ENCODE measurements at places on chromosomes 5 and 9. TPM values are rescaled to one million over a fixed set of nuclear protein-coding genes. Genes with fewer than 3 reads are reported as not detected.

TTC16 gene
- total RNA-seq: not detected

CYLC2 gene
- not detected for total RNA-seq

CCDC127 gene
- 4.9 TPM for total RNA-seq

TTC23L gene
- 0.22 TPM for total RNA-seq

FOXD1 gene
- total RNA-seq: 0.09 TPM

C9orf153 gene
- total RNA-seq: 0.34 TPM

MPDZ gene
- total RNA-seq: 126 TPM

POLR3G gene
- total RNA-seq: 2.3 TPM

GDNF gene
- not detected for total RNA-seq

BAAT gene
- total RNA-seq: not detected

LRRTM2 gene
- 2.0 TPM for total RNA-seq

CTXN3 gene
- total RNA-seq: not detected

GBA2 gene
- total RNA-seq: 66.4 TPM

IRX2 gene
- total RNA-seq: 0.98 TPM

SH3TC2 gene
- 21.3 TPM for total RNA-seq

PKD2L2 gene
- total RNA-seq: not detected

WDR31 gene
- 0.54 TPM for total RNA-seq

ACOT12 gene
- total RNA-seq: not detected

BTNL8 gene
- total RNA-seq: 0.09 TPM

FBP2 gene
- not detected for total RNA-seq

UBE2QL1 gene
- total RNA-seq: 0.86 TPM

GRPEL2 gene
- total RNA-seq: 43.9 TPM

OXCT1 gene
- 15.0 TPM for total RNA-seq

WNK2 gene
- total RNA-seq: under 0.01 TPM

BASP1 gene
- total RNA-seq: 1.2 TPM

MCCC2 gene
- 32.0 TPM for total RNA-seq

CER1 gene
- total RNA-seq: not detected

TIGD6 gene
- 5.8 TPM for total RNA-seq

CLPTM1L gene
- 275 TPM for total RNA-seq

STPG3 gene
- total RNA-seq: not detected

CCL21 gene
- 1.4 TPM for total RNA-seq

MEIKIN gene
- not detected for total RNA-seq

IFNB1 gene
- not detected for total RNA-seq

SKIC3 gene
- total RNA-seq: 86.0 TPM

GBGT1 gene
- total RNA-seq: 32.2 TPM

RNF183 gene
- not detected for total RNA-seq

PHF24 gene
- total RNA-seq: not detected

PTGDS gene
- 2.8 TPM for total RNA-seq

SLC1A3 gene
- not detected for total RNA-seq

ARSK gene
- 2.6 TPM for total RNA-seq

SGTB gene
- 10.0 TPM for total RNA-seq

IL31RA gene
- total RNA-seq: 0.11 TPM

MARCOL gene
- not detected for total RNA-seq

RANBP3L gene
- 0.09 TPM for total RNA-seq

UGT3A1 gene
- not detected for total RNA-seq

REXO4 gene
- total RNA-seq: 19.5 TPM

PDCD1LG2 gene
- total RNA-seq: 0.54 TPM

DNAI1 gene
- total RNA-seq: 0.11 TPM

POU5F2 gene
- total RNA-seq: 0.33 TPM

SPATA31A1 gene
- total RNA-seq: not detected

TAF11L10 gene
- total RNA-seq: not detected

TEX48 gene
- total RNA-seq: not detected

RUSC2 gene
- total RNA-seq: 10.1 TPM

PGM5 gene
- total RNA-seq: 87.0 TPM
